ENCODE measurements at places on chromosomes 2 and 18.

DNA sequence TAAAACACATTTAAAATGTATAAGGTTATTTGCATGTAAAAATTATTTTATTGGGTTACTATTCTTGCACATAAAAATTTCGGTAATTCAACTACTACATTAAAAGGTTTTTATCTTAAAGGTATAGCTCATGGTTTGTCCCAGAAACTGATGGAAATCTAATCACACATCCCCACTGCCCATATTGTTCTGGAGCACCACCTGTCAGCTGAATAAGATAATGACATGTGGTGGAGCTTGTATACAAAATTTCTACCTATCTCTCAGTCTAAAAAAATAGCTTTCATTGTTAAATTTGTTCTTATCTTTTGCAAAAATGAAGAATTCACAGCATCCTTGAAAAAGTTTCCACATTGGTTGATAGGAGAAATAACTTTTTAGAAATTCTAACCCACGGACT, 18.3 kb downstream of the ERBB4 start:
- no peak for DNase-seq

GRCh38 chr2:156592809-156593593, 156.8 kb downstream of the GPD2 start:
- DNase-seq, result peak; percentile 27

GRCh38 chr2:85119900-85120299, 13.3 kb upstream of the TCF7L1 start:
- no peak for DNase-seq

- no peak for DNase-seq
These were observed 74.1 kb downstream of the VAPA start for GRCh38 chr18:9987931-9988330.

DNA sequence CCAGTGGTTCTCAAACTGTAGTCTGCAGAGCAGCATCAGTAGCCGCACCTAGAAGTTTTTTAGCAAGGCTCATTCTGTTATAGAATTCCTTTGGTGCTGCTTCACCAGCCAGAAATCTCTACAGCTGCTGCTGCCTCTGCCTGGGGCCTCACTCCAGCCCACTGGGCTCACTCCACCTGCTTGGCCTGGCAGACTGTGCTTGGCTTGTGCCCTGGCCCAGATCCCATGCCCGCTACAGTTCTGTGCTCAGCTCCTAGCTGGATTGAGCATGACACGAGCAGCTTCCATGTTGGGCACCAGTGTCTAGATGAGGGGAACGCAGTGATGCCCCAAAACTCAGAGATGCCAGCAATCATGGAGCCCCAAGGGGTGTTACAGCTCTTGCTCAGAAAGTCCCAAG, 22.6 kb downstream of the MAPK4 start:
- no peak for DNase-seq
